ENCODE measurements at places on chromosomes 16 and 17.

DNA sequence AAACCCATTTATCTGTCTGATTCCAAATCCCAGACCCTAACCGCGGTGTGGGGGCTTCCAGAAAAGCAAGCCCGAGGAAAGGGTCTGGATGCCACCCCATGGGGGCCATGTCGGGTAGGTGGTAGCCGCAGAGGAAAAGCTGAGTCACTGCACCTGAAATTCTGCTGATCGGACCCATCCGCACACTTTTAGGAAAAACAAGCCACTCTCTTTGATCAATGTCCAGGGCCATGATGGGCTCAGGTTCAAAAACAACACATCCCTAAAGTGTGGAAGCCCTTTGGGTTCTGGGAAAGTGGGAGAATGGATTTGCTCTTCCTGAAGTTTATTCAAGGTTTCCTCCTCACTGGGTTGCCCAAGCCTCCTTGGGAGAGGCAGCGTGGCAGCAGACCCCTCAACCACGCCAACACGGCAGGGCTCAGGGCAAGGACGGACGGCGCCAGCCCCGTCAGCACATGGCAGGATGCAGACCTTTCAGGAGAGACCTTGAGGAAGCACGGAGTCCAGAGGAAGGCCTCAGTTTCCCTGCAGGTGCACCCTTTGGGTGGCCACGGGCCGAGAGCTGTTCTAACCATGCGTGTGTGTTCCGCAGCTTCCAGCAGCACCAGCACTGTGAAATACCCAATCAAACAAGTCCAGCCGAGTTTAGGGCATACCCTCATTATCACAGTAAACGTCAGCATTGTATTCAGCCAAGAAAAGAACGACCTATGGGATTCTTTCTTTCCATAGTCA is 367.0 kb downstream of the FOXL1 start:
- no peak for DNase-seq

GRCh38 chr17:74280093-74280513 is 6.1 kb downstream of the DNAI2 start:
- DNase-seq = no peak

- no peak for DNase-seq
These were observed at the start of gene HSD11B2 for GRCh38 chr16:67430977-67431774. Gene HSD11B2 (plus strand): TSS chr16:67431121. CDS start chr16:67431249, 128 bp downstream.

DNA sequence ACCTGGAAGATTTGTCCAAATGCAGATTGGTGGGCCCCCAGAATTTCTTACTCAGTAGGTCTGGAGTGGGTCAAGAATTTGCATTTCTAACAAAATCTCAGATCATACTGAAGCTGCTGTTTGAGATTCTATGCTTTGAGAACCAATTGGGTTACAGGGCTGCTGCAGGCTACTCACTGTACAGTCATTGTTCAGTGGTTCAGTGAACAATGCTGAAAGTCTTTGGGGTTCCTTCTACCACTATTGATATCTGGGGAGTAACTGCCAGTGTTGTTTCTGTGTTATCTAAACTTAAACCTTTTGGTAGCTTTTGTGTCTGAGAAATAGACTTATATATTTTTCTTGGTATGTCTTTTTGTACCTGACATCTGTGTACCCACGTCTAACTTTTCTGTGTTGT is 187.5 kb downstream of the TANC2 start:
- DNase-seq = no peak

GRCh38 chr17:21339011-21339410 is 37.1 kb upstream of the KCNJ12 start:
- DNase-seq = no peak

Data from non-pigmented ciliary epithelial cell (primary cell).